NCI-H510A treated with DMSO at 0.1 percent for 48 hours (cell line): ENCODE measurements at places on chromosomes 1 and 21.

DNA sequence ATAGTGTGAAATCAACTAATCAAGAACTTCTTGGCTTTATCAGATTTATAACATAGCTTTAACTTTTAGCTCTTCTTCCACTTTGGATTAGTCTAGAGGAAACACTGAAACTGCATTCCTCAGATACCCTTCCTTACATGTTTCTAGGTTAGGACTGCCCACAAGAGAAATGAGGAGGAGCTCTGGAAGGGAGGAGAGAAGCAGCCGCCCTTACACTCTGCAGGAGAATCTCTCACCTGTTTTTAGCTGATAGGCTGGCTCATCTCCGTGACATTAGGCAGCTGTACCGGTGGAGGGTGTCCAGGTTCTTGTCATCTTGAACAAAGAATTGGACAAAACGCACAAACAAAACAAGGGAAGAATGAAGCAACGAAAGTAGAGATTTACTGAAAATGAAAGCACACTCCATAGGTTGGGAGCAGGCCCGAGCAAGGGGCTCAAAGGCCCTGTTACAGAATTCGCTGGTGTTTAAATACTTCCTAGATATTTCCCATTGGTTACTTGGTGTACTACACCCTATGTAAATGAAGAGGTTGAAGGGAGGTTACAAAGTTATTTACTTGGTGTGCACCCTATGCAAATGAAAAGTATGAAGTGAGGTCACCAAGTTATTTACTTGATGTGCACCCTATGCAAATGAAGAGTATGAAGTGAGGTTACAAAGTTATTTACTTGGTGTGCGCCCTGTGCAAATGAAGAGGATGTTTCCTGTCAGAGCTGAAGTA lies 524.9 kb upstream of the CHRM3 start:
- DNase-seq: no peak

GRCh38 chr1:118636004-118636403 lies 352.1 kb downstream of the TBX15 start:
- DNase-seq: no peak

- DNase-seq: peak; percentile 43
Measured at GRCh38 chr1:162023547-162024501, at the start of gene OLFML2B. Gene OLFML2B, minus strand, starts transcription at chr1:162023869. Its CDS starts 439 bp downstream, at chr1:162023430.

DNA sequence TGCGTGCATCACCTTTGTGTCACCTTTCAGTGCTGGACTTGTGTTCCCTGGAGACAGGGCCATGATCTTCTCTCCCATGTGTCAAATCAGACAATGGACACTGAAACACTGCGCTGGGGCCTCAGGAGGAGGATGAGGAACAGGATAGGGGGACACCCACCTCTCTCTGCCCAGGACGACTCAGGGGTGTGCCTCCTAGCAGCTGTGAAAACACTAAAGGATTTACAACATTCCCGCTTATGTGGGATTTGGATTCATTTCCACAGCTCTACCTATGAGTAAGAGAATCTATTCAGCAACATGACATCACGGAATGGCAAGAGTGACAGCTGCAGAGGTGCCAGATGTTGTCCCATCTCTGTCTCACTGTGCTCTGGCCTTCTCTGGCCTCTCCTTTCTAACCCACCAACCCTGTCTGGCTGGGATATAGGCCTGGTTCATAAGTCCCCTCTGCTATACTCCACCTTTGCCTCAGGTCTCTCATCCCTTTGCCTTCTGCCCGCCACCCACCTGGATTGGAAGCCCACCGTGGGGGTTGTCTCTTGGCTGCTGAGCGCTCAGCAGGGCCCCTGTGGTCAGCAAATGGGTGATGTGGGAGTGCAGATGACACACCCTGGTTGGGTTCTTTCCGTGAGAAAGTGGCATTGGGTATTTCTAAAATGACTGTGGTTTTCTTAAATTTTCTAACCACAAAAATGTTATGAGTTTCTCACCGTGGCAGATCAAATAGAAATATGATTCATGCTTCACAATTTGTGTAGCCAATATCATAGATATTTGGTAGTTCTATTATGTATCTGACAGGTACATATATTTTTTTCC lies 47.1 kb upstream of the TLR5 start:
- DNase-seq: no peak

- DNase-seq: no peak
Measured at GRCh38 chr1:117820694-117821381, 108.6 kb downstream of the GDAP2 start.

DNA sequence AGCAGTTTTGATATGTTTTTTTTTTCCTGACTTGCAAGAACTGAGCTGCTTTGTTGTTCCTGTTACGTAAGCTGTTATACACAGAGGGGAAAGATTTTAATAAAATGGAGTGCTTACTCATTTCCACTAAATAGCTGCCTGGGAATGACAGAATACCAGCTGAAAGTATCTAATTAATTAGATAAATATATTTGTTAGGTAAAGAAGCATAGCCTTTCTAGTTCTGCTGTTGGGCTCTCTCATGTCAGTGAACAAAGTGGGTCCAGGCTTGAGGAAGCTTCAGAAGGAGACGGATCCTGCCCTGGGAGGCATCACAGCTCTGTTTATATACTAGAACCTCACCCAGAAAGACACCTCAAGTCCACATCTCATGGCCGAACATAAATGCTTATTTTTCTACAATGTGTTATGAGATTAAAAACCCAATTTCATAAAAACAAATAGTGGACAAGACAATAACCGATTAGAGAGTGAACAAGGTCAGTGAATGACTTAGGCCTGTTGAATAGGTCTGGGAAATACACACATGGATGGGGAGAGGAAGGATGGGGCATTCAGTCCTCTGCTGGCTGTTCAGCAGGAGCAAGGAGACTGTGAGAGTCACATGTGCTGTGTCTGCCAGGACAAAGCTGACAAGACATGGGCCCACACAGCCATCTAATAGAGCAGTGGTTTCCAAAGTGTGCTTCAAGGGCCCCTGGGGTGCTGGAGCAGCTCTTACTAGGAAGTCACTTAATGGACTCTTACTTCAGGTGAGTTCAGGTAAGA lies 20.6 kb downstream of the TRAF5 start:
- peak; percentile 74 for DNase-seq
